ENCODE measurements at places on chromosomes 4 and X.

GRCh38 chr4:4560136-4560535, 18.3 kb upstream of the STX18 start:
- no peak for DNase-seq

GRCh38 chr4:173990869-173991210, 292.6 kb downstream of the FBXO8 start:
- no peak for DNase-seq

DNA sequence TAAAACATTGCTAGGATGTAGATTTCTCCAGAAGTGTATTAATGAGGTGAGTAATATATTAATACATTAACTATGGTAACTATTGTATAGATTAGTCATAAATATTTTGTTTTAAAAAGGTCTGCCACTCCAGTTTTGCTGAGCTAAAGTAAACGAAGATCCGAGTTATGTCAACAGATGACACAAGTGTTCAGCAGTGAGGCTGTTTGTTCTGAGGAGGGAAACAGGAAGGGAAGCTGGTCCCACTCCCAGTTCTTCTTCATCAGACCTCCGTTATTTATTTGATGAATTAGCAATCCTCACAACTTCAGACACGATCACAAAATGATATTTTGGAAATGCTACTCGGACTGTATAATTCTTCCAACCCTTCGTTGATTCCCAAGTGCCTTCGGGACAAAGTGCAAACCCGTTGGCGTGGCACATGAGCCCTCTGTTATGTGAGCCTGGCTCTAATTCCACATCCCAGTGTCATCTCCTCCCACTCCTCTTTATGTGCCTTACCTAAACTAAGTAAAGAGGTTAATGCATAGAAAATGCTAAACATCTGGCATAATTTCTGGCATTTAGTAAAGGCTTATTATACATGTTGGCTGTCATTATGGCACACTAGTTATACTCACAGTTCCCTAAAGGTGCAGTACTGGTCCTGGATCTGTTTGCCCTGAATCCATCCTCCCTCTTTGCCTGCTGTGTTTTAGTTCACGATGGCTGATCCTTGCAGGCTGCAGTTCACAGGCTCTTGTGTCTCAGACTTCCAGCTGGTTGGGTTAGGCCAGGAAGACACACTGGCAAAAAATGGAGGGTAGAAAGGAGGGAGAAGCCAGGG, 190.6 kb upstream of the LNX1 start:
- no peak for DNase-seq

GRCh38 chr4:61752617-61753016, 552.5 kb downstream of the ADGRL3 start:
- DNase-seq, result no peak

- no peak for DNase-seq
These were observed 110.1 kb upstream of the VEGFC start for GRCh38 chr4:176902710-176903323.

DNA sequence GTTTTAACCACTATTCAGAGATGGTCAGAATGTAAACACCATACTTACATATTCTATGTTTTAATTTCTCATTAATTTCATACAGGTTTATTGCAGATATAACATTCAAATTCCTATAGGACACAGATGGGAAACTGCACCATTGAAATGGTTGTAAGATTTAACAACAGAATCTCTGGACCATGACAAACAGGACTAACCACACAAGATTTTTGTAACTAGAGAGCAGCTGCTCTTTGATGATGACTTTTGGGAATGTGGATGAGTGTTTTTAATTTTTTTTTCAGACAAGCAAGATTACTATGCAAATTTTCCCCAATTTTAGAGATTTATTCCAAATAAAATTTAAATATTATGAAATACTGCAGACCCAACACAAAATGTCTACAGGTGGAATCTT, 610.2 kb downstream of the PCDH18 start:
- DNase-seq, result no peak

GRCh38 chr4:8694226-8694625, 101.7 kb downstream of the CPZ start:
- no peak for DNase-seq

- no peak for DNase-seq
These were observed 52.2 kb downstream of the HTT-AS start for GRCh38 chr4:3022112-3022511.

GRCh38 chr4:169376421-169376820, 105.7 kb upstream of the SH3RF1 start:
- DNase-seq, result no peak
